Psoas muscle (tissue), 8 donors: ENCODE measurements at places on chromosomes 12 and 14. TPM values are rescaled to one million over a fixed set of nuclear protein-coding genes. Genes with fewer than 3 reads are reported as not detected.

Gene KRT5
- 0.21 TPM for polyA plus RNA-seq

- no peaks in the 10 kb centered on the region for H3K36me3 ChIP-seq
- DNase-seq: no peak
- H3K4me1 ChIP-seq: no peaks in the 10 kb centered on the region
- no peak overlapping the region for H3K27ac ChIP-seq
- H3K27me3 ChIP-seq: peaks cover 6% of the 10 kb centered on the region
Observed at GRCh38 chr14:105070760-105071137, 5.5 kb upstream of the GPR132 start.

Gene STAC3
- 98.2 TPM for polyA plus RNA-seq

GRCh38 chr12:10454531-10454930 lies 1.4 kb upstream of the KLRC1 start:
- no peaks in the 10 kb centered on the region for H3K36me3 ChIP-seq
- H3K27me3 ChIP-seq: no peaks in the 10 kb centered on the region
- H3K4me1 ChIP-seq: no peaks in the 10 kb centered on the region
- DNase-seq: no peak
- no peak overlapping the region for H3K27ac ChIP-seq

DNA sequence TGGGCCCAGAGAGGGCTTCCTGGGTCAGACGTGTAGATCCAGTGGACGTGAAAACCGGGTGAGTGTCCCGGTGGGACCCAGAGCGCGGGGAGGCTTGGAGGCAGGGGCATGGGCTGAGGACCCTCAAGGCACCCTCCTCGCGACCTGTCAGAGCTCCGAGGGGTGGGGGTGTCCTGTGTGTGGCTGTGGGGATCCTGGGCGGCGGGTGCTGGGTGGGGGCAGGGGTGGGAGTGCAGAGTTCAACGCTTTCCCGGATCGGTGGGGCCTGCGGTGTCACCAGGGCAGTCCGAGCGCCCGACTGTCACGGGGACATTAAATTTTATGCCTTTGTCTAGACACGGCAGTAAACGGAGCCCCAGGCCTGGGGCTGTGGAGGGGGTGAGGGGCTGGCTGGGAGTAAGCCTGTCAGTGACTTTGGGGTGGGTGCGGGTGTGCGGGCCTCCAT lies 1.0 kb downstream of the TMEM121 start:
- H3K36me3 ChIP-seq: no peaks in the 10 kb centered on the region
- no peak overlapping the region for H3K27ac ChIP-seq
- peaks cover 17% of the 10 kb centered on the region for H3K4me1 ChIP-seq
- peak overlapping the region; percentile 77 for H3K4me3 ChIP-seq
